Activated T-cell treated with anti-CD3 and anti-CD28 coated beads for 1 hour (primary cell): ENCODE measurements at places on chromosomes 4 and X.

DNA sequence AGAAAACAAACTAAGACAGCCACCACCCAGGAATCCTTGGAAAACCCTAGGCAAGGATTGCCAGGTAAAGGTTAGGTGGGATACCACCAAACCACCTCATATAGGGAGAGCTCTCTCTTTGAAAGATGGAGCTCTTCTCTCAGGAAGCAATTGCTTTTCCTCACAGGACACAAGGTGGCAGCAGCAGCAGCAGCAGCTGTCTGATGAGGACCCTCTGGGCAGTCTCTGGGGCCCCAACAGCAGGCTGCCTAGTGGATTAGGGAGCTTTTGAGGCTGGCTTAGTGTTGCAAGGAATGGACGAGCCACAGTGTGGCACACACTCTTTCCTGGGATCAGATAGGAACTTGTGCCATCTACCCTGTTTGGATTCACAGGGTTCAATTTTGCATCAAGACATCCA is 41.4 kb upstream of the CHRDL1 start:
- DNase-seq, result no peak

DNA sequence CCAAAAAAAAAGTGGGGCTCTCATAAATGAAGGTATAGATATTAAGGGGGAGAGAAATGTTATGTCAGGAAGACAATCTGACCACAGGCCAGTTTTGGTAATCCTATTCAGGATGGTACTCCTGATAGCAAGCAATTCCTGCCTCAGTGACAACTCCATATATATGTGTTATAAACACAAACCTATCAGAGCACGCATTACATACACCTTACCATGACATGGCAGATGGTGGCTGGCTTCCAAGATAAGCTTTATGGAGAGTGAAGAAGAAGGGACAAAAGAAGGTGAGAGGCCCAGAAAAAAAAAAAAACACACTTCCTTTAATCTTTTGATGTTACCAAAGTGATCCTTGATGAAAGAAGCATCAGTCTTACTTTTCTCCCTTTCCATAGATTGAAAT is 29.5 kb upstream of the KDR start:
- DNase-seq, result no peak

GRCh38 chrX:5791721-5792120 is 436.9 kb downstream of the NLGN4X start:
- no peak for DNase-seq

- DNase-seq, result no peak
These were observed 127.4 kb upstream of the UNC5C start for GRCh38 chr4:95676190-95676589.

DNA sequence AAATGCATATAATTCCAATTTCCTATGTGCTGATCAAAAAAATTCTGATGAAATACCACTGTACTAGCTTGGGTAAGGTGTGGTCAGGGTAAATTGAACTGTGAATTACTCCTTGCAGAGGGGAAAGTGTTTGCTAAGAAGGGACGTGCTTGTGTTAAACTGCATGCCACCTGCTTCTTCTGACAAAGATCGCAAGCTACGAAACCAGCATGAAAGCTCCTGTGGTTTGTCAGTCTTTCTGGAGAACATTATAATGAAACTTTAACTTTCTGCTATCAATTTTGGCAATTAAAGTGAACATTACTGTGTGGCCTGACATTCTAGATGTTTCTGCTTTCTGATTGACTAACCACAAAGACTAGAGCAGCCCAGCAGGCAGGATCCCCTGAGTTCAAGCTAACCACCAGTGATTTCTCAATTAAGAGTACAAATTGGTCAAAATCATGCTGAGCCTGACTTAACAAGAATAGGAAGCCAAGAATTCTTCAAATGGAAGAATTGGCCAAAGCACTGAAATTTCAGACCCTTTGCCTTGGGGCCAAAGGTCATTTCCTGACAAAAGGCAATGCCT is 239.0 kb downstream of the SLITRK2 start:
- DNase-seq, result no peak

GRCh38 chr4:165364452-165365080 is 14.2 kb upstream of the CPE start:
- DNase-seq, result no peak

- DNase-seq, result no peak
These were observed 18.0 kb downstream of the PNMA6F start for GRCh38 chrX:153303276-153304262.

DNA sequence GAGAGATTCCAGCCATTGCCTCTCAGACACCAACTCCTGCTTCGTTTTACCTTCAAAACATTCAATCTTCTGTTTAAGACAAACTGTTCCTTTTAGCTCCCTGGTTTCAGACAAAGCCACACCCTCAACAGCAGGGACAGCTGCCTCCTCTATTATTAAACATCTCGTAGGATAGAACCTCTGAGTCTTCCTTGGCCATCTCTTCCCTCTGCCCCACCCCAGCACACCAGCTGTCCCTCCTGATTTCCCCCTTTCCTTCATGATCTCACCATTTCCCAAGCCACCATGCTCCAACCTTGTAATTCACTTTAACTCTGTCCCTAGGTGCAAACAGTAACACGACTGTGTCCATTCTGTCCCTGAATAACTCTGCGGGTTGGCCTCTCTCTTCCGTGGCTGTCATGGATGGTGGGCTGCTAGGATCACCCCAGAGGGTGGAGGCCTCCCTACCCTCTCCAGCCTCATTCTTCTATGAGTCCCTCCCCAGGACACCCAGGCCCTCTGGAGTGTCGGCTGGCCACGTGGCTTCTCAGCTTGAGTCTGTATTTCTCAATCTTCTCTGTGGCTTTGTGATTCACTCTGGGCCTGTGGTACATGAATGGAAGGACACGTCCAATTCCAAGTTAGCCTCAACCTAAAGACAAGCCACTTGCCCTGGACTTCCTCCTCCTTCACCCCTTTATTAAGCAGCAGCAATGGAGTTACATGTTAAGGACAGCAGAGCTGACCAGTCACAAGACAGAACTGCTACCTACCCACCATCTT is 349.9 kb downstream of the FBXW7 start:
- no peak for DNase-seq

- DNase-seq, result no peak
These were observed 1383.3 kb upstream of the PCDH7 start for GRCh38 chr4:29336861-29337260.

- DNase-seq, result no peak
These were observed 30.5 kb upstream of the ENPP6 start for GRCh38 chr4:184248216-184248615.

- no peak for DNase-seq
These were observed at the start of gene OPHN1 for GRCh38 chrX:68433155-68433980. Gene OPHN1, minus strand, starts transcription at chrX:68433495. Its CDS starts 475 bp downstream, at chrX:68433020.

GRCh38 chr4:2274320-2275043 is 12.6 kb upstream of the MXD4 start:
- DNase-seq, result no peak
